ENCODE measurements at places on chromosomes 2 and 18.
A peak's percentile ranks its signal among the peaks of the same experiment; 100 is the strongest.

- DNase-seq: no peak
Measured at GRCh38 chr2:70425682-70426301, 123.9 kb upstream of the FAM136A start.

- DNase-seq: no peak
Measured at GRCh38 chr2:104028061-104028460, 825.9 kb upstream of the POU3F3 start.

GRCh38 chr2:195414537-195415100 lies 242.4 kb upstream of the SLC39A10 start:
- DNase-seq: no peak

DNA sequence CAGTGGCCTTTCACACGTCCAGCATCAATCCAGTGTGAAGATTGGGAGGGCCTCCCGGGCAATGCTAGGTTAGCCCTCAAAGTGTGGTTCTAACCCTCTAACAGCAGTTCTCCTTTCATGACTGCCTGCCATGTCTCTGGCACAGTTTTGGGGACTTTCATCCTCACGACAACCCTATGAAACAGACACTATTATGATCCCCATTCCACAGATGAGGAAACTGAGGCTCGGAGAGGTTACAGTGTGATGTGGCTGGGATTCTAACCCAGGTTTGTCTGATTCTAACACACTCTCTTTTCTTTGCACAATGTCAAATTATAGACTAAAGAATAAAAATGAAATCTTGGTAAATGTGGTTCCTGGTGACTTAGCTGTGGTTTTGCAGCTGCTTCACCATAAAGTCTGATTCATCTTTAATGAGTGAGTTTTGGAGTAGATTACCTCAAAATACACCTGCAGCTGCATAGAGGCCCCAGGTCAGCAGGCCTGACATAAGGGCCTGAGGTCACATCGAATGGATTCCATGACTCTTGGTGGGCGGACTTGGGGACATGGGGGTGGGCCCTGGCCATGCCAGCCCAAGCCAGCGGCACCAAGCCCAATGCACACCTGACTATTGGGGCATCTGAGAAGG lies 214.4 kb downstream of the GLI2 start:
- no peak for DNase-seq

- DNase-seq: no peak
Measured at GRCh38 chr18:70041459-70042050, 93.9 kb upstream of the CD226 start.

GRCh38 chr2:163711258-163711657 lies 24.6 kb downstream of the FIGN start:
- DNase-seq: no peak

DNA sequence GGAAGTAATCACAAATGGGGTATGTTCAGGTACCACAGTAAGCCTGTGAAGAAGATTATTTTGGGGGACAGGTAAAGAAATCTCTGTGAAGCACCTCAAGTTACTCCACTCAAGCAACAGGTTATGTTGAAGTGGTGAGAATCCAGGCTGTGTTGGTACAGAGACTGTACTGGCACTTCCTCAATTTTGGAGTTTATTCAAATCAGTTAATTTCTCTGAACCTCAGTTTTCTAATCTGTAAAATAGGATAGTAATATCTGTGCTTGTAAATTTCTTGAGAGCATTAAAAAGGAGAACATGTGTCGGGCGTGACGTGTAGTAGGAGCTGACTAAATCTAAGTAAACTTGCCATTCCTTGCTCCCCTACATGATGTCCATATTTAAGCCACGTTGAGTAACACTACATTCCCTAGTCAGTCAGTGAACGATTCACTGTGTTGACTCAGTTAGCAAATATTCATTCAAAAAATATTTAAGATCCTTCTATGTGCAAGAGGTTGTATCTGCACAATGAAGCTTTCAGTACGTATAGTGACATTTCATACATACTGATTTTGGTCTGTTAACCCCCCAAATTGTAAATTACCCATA lies 504.2 kb downstream of the ZEB2 start:
- DNase-seq: no peak

DNA sequence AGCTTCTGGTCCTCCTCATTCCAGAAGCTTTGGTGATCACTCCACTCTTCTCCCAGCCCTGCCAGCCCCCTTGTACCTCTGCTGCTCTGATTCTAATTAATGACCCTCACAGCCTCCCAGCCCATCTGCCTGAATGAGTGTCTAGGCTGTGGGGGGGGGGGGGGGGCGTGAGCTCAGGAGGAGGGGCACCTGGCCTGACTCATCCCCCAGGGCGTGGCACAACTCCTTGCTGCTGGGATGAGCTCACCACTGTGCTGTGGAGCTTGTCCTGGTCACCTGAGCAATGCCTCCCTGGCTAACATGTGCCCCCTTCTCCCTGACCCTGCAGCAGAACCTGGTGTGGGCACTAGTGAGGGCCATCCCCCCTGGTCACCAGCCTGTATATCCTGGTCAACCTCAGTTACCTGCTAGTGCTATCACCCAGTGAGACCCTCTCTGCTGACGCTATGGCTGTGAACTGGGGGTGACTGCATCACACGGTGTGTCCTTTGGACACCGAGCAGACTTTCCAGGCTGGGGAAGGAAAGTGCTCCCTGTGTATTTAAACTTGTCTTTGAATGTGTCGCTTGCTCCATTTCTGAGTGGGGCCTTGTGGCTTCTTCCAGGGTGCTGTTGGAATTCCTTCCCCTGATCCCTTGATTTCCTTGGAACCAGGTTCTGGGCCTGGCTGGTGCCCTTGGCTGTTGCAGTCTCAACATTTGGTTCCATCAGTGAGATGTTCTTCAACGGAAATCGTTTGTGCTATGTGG lies 41.5 kb upstream of the PUM2 start:
- no peak for DNase-seq

DNA sequence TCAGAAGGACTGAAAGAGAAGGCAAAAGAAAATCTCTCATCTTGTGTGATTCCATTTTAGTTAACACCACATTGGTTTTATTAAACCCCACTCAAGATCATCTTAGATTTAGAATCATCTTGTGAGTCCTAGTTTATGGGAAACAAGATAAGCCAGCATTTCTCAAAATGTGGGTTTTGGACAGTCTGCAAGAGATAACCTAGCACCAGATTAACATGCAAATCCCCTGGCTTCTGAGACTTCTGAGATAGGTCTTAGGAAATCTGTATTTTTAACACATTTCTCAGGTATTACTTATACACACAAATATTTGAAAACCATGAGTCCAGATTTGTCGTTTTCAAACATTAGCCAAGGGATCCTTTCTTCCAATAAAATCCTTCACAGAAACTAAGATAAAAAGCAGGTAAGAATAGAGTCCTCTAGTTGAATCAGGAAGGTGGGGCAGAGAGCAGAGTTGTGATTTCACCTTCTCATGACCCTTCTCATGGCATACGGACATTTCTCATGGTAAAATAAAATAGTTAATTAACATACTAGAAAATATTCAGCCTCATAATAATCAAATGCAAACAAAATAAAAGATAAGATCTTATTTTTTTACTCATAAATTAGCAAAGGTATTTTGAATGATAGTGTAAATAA lies 287.2 kb upstream of the FN1 start:
- DNase-seq: no peak

DNA sequence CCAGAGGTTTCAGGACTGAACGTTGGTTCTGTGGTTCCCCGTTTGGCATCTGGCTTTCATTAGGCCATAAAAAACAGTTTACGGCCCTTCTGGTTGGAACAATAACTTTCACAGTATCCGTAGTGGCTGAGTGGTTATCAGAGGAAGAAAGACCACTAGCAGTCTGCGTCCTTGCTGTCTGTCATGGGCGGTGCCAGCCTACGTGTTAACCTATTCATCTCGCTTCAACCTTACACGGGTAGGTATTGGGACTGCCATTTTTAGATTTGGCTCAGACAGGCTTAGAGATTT lies 42.6 kb upstream of the ROCK2 start:
- no peak for DNase-seq

DNA sequence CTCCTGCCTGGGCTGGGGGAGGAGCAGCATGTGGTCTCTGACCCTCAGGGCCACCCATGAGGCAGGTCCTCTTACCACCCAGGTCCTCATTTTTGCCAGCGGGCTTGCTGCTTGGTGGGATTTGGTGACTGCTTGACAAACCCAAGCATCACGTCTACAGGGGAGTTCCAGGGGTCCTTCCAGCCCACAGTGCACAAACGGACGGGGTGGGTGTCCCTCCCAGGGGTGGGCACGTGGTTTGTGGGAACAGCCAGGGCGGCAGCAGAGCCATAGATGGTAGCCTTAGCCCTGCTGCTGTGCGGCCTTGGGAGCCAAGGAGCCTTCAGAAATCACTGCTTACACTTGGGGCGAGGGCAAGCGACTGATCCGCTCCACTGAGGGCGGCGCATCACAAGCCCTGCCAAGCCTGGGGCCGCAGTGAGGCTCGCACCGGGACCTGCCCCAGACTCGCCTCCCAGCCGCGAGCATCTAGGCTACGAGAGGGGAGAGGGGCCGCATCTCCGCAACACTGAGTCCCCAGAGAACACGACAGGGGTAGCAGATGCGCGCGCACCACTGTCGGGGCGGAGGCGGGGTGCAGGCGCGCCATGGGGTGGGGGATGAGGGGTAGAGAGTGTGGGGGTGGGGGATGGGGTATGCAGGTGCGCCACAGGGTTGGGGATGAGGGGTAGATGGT lies 36.9 kb downstream of the SNED1 start:
- DNase-seq: no peak

DNA sequence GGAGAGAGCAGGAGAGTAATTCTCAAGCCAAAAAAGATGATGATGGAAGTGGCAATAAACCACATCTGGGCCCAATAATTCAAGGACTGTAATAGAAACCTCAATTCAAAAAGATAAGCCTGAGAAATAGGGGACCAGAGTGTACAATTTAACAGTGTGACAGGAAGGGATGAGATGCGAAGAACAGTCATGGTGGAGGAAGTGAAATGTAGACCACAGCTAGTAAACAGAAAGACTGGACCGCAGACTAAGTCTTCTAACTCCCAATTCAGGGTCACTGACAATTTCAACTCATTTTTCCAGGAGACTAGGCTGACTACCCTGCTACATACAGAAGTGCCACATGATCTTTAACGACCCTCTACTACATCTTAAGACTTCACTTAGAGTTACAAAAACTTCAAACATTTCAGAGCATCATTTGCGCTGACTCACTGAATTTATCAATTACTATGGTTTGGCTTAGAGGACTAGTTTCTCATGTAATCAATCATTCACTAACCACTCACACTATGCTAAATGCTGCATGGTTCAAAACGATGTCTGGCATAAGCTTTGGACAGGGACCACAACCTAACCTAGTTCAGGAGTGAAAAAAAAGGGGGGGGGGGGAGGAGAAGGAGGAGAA lies 9.0 kb downstream of the CUL3 start:
- peak; percentile 45 for DNase-seq

DNA sequence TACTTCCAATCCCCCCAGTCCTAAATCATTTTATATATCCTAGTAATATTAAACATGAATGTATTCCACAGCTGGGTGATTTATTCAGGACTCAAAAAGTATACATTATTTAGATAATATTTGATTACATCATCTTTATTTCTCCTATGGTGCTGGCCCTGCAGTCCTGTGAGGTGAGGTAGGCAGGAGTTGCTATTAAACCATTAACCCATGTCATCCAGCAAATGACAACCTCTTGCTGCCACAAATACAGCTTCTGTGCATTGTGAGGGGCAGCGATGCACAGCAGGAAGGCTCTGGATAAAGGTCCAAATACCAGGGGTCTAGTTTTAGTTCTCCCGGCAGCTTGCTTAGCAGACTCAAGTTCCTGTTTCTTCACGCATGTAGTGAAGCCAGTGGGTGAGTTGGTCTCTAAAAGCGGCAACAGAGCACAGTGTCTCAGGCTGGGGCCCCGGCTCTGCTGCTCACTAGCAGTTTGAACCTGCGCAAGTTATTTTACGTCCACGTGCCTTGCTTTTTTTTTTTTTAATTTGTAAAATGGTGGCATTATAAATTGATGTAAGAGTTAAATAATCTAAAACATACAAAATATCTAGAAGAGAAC lies 36.1 kb downstream of the INSIG2 start:
- no peak for DNase-seq

DNA sequence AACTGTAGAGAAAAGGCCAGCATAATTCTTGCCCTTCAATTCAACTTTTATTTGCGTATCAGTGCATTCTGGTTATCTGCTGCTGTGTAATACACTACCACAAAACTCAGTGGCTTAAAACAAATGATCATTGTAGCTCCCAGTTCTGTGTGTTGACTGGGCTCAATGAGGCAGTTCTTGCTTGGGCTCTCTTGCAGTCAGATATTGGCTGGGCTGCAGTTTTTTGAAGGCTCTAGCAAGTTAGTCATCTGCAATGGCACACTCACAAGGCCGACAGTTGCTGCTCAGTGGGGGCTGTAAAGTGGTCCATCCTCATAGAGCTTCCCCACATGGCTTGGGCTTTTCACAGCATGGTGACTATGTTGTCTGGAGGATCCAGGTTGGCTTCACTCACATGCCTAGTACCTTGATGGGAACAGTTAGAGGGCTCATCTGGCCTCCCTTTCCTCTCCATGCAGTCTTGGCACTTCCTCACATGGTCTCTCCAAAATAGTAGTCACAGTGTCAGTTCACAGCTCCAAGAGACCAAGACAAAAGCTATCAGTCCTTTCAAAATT lies 110.6 kb upstream of the TNP1 start:
- no peak for DNase-seq

- no peak for DNase-seq
Measured at GRCh38 chr2:38203446-38203810, 127.5 kb upstream of the CYP1B1 start.

GRCh38 chr2:86426271-86426670 lies 14.9 kb upstream of the KDM3A start:
- no peak for DNase-seq
